Stomach (tissue), 19 donors: ENCODE measurements at places on chromosomes 11 and 22. TPM values are rescaled to one million over a fixed set of nuclear protein-coding genes. Genes with fewer than 3 reads are reported as not detected.
A peak's percentile ranks its signal among the peaks of the same experiment; 100 is the strongest.

Gene OR52D1
- not detected for polyA plus RNA-seq

Gene PICK1
- 21.7 TPM for polyA plus RNA-seq

Gene SSTR3
- 0.05 TPM for polyA plus RNA-seq

Gene SYCE3
- not detected for polyA plus RNA-seq

DNA sequence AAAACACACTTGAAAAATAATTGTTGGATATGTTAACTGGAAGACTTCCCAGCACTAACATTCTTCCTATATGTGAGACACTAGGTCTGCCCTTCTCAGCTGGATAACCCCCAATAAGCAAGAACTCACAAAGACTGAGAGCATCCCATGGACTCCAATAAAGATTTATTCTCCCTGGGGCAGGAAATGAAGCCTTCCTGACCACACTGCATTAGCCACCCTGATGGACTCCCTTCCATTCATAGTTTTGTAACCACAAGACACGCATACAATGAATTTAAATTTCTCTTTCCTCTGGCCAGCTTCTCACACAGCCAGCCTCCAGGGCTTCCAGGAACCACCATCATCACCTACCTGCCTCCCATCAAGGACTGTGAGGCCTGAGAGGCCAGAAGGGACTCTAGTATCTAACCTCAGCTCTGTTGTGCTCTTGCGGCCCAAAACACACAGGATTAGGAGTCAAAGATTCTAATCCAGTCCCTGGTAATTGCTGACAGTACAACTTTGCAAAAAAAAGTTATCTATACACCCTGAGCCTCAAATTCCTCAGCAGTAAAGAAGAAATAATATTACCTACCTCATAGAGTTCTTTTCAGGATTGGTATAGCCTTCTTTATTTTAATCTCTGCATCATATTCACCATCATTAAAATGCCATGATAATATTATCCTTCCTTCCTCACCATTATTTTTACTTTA, 45.6 kb upstream of the GDPD4 start:
- no peaks in the 10 kb centered on the region for H3K27me3 ChIP-seq
- peak; percentile 23 for DNase-seq
- H3K27ac ChIP-seq: no peak overlapping the region
- H3K36me3 ChIP-seq: peaks cover 65% of the 10 kb centered on the region
- no peak overlapping the region for H3K4me3 ChIP-seq

DNA sequence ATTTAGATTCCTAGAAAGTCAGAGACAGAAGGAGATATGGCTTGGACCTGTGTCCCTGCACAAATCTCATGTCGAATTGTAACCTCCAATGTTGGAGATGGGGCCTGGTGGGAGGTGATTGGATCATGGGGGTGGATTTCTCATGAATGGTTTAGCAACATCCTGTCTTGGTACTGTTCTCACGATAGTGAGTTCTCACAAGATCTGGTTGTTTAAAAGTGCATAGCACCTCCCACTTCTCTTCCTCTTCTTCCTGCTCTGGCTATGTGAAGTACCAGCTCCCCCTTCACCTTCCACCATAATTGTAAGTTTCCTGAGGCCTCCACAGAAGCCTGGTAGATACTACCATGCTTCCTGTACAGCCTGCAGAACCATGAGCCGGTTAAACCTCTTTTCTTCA, 27.6 kb upstream of the PAMR1 start:
- H3K36me3 ChIP-seq: no peaks in the 10 kb centered on the region
- H3K27ac ChIP-seq: no peak overlapping the region
- no peak overlapping the region for H3K4me3 ChIP-seq
- DNase-seq: no peak
- no peaks in the 10 kb centered on the region for H3K27me3 ChIP-seq
- peaks cover 5% of the 10 kb centered on the region for H3K4me1 ChIP-seq

DNA sequence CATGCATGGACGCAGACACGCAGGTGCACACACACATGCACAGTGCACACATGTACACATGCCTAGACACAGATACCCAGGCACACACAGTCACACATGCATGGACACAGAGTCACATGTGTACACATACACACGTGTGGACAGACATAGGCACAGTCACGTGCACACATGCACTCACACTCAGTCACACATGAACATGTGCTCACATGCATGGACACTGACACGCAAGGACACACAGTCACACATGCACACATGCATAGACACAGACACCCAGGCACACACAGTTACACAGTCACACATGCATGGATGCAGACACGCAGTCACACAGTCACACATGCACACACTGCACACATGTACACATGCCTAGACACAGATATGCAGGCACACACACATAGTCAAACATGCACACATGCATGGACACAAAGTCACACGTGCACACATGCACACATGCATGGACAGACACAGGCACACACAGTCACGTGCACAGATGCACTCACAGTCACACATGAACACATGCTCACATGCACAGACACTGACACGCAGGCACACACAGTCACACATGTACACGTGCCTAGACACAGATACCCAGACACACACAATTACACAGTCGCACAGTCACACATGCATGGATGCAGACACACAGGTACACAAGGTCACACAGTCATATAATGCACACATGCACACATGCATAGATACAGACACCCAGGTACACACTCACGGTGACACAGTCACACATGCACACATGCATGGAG, 16.8 kb downstream of the MUC2 start:
- no peaks in the 10 kb centered on the region for H3K36me3 ChIP-seq
- H3K4me3 ChIP-seq: no peak overlapping the region

DNA sequence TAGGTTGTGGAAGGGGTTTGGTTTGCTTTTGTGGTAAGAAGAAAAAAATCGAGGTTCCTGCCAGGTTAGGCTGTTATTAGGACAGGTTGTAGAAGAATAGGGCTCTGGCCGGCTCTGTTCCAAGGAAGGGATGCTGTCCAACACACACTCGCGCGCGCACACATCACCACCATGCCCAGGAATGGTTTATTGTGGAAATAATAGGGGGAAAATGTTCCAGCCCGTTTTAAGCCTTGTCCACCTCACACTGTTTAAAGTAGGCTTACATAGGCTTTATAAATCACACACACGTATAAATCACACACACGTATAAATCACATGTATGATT, 1.2 kb upstream of the ARHGAP20 start:
- no peaks in the 10 kb centered on the region for H3K4me1 ChIP-seq
- no peak for DNase-seq

- no peak overlapping the region for H3K27ac ChIP-seq
- H3K4me1 ChIP-seq: peaks cover 35% of the 10 kb centered on the region
- no peak overlapping the region for H3K4me3 ChIP-seq
- H3K36me3 ChIP-seq: no peaks in the 10 kb centered on the region
- no peaks in the 10 kb centered on the region for H3K27me3 ChIP-seq
These were observed 19.8 kb upstream of the INCENP start for GRCh38 chr11:62103986-62104385.

DNA sequence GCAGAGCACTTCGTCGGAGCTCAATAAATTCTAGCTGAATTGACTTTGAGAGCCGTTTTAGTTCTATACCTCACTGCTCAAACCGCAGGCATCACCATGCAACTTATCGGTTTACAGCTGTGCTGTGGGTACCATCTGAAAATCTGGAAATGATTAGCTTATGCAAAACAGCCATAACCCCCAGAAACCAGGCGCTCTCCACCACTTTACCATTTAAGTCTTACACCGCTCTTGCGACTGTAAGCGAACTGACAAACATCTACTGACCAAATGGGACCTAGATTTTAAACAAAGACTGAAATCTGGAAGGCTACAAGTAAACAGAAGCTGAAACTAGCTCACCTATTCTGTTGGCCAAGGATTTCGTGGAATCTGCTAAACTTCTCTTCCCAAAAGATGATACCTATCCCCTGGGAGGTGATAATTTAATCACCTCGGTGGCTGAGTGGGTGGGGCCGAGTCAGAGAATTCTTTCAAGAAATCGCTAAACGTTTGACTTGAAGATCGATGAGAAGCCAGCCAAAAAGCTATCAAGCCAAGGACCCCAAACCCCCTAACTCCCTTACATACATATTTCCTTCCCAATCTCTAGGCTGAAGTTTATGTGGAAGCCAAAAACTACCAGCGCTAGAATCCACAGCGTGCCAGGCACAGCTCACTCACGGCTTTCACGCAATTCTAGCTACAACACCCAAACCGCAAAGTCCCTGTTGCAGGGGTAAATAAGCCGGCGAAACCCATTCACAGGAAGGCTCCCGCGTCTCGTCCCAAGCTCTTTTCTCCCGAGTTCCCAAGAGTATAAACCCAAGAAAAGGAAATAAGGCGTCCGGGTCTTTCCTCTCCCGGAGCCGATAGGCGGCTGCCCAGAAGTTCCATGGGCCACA, 644 bp downstream of the SPTY2D1 start:
- H3K36me3 ChIP-seq: no peaks in the 10 kb centered on the region
- H3K4me3 ChIP-seq: peak overlapping the region; percentile 87
- H3K4me1 ChIP-seq: peaks cover 46% of the 10 kb centered on the region
- H3K27me3 ChIP-seq: no peaks in the 10 kb centered on the region

- DNase-seq: no peak
- no peak overlapping the region for H3K4me3 ChIP-seq
- no peaks in the 10 kb centered on the region for H3K27me3 ChIP-seq
- no peak overlapping the region for H3K27ac ChIP-seq
These were observed 47.5 kb upstream of the MRGPRX1 start for GRCh38 chr11:18986744-18987143.

DNA sequence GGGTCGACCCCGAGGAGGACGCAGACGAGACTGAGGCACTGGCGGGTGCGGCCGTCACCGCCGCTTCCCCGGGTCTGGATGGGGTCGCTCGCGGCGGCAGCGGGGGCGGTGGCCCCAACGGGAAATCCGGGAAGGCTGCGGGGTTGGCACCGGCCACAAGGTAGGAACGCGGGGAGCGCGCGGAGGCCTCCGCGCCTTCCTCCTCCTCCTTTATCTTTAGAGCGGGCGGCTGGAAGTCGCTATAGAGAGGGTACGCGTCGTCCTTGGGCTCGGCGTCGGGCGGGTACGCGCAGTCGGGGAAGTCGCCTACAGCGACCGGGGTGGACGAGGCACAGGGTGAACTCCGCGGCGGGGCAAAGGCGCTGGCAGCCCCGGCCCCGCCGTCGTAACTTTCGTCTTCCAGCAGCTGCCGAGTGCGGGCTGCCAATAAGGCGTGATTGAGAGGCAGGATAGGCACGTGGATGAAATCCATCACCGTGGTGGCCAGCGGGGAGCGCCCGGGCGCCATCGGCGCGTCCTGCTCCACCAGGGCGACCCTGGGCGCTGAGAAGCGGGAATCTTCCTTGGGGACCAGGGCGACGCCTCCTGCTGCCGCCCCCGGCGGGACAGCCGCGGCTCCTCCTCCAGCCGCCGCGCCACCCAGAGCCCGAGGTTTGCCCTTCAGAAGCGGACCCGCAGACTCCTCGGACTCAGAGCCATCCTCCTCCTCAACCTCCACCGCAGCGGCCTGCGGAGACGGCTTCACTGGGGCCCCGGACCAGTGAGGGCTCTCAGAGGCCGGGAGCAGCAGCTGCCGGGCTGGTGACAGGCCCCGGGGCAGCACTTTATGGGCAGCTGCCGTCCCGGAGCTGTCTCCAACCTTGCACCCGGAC, 1.7 kb downstream of the PGR start:
- peaks cover 63% of the 10 kb centered on the region for H3K27me3 ChIP-seq
- H3K27ac ChIP-seq: peak overlapping the region; percentile 82
- peaks cover 5% of the 10 kb centered on the region for H3K4me1 ChIP-seq
- H3K36me3 ChIP-seq: no peaks in the 10 kb centered on the region
- H3K4me3 ChIP-seq: peak overlapping the region; percentile 67

- no peak overlapping the region for H3K27ac ChIP-seq
- no peaks in the 10 kb centered on the region for H3K27me3 ChIP-seq
These were observed 30.6 kb downstream of the APOL6 start for GRCh38 chr22:35678836-35679235.

DNA sequence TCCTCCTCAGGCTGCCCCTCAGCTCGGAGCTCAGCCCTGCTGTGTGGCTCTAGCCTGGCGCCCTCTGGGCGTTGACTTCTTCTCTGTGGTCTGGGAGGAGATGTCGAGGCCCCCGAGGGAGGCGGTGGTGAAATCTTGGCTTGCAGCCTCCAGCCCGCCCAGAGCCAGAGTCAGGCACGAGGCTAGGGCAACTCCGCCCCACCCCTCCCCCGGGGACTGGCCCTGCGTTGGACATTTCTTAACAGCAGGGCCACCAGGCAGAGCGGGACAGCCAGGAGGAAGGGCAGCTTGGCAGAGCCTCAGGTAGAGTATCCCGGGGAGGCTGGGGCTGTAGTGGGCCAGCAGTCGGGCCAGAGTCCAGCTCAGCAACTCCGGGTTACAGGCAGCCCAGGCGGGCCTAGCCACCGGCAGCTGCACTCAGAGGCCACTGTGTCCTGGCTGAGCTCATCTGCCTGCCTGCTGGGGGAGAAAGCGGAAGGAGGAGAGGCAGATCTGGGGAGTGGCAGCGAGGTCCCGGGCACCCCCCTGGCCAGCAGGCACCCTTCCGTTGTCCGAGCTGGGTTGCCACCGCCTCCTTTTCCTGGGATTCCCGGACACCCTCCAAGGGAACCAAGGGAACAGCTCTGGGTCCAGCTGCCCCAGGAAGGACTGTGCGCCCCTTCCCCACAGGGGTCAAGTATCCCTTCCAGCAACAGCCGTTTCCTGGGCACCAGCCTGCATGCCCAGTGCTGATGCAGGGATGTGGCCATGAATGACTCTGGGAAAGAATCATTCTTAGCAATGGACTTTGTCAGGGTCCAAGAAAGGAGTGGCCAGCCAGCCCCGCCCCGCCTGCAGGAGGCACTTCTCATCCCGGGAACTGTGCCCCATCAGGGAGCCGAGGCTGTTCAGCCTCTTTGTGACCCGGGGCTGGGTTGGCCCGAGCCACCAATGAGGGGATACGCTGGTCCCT, at the start of gene ALDH3B1:
Gene ALDH3B1 (plus strand): TSS at position 238 of the 952 bp plus-strand sequence. CDS start 4,971 bp downstream, outside the sequence.
- peak within 1 kb of the TSS; percentile 28 for H3K4me3 ChIP-seq
- H3K27me3 ChIP-seq: no peaks in the 10 kb centered on the region
- H3K4me1 ChIP-seq: peaks cover 88% of the 10 kb centered on the region
- peak within 1 kb of the TSS; percentile 86 for H3K27ac ChIP-seq
- no peaks in the 10 kb centered on the region for H3K36me3 ChIP-seq

GRCh38 chr22:31853736-31854495, 90.4 kb upstream of the YWHAH start:
- no peak overlapping the region for H3K27ac ChIP-seq
- no peaks in the 10 kb centered on the region for H3K4me1 ChIP-seq
- H3K4me3 ChIP-seq: no peak overlapping the region
- H3K36me3 ChIP-seq: peaks cover 93% of the 10 kb centered on the region
- DNase-seq: no peak
- no peaks in the 10 kb centered on the region for H3K27me3 ChIP-seq

- H3K27me3 ChIP-seq: no peaks in the 10 kb centered on the region
- no peaks in the 10 kb centered on the region for H3K4me1 ChIP-seq
- no peak overlapping the region for H3K27ac ChIP-seq
- no peak overlapping the region for H3K4me3 ChIP-seq
- DNase-seq: no peak
These were observed 149.8 kb upstream of the PITPNB start for GRCh38 chr22:28068826-28069225.

DNA sequence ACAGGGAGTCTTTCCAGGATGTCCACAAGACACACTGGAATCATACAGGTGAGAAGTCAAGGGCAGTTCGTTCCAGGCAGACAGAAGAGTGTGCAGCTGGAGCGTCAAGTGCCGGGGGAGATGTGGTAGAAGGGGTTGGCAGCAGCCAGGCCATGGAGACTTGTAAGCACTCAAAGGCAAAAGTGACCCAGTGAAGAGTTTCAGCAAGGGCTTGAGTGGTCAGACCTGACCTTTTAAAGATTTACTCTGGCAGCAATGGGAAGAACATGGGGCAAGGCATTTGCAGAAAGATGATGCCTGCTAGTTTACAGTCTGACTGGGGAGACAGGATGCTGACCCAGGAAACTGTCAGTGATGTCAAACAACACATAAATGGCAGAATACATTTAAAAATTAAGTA, 29.0 kb downstream of the P4HA3 start:
- H3K27ac ChIP-seq: no peak overlapping the region
- no peaks in the 10 kb centered on the region for H3K27me3 ChIP-seq
- peaks cover 8% of the 10 kb centered on the region for H3K4me1 ChIP-seq
- H3K36me3 ChIP-seq: no peaks in the 10 kb centered on the region
- no peak overlapping the region for H3K4me3 ChIP-seq
- DNase-seq: no peak
